Mesothelial cell of epicardium (in vitro differentiated cells): ENCODE measurements at places on chromosomes 2 and 18.
A peak's percentile ranks its signal among the peaks of the same experiment; 100 is the strongest.

- no peak for DNase-seq
Observed at GRCh38 chr2:146821836-146822316, 1023.0 kb upstream of the ACVR2A start.

- no peak for DNase-seq
Observed at GRCh38 chr2:196406-196805, 67.4 kb downstream of the SH3YL1 start.

- no peak for DNase-seq
Observed at GRCh38 chr2:55547001-55547400, 27.5 kb downstream of the CFAP36 start.

GRCh38 chr2:226703514-226703913, 96.1 kb downstream of the IRS1 start:
- DNase-seq: no peak

- peak; percentile 50 for DNase-seq
Observed at GRCh38 chr2:149331023-149331400, 625 bp downstream of the LYPD6 start.

GRCh38 chr18:1270081-1270480, 365.4 kb downstream of the ADCYAP1 start:
- no peak for DNase-seq

DNA sequence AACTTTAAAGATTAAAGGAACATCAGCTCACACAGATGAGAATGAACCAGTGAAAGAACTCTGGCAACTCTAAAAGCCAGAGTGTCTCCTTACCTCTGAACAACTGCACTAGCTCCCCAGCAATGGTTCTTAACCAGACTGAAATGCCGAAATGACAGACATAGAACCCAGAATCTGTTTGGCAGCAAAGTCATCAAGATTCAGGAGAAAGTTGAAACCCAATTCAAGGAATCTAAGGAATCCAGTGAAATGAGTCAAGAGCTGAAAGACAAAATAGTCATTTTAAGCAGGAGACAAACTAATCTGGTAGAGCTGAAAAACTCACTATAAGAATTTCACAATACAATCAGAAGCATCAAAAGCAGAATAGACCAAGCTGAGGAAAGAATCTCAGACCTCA, 72.0 kb downstream of the STRADB start:
- DNase-seq: no peak

GRCh38 chr2:199851501-199851810, 464 bp upstream of the FTCDNL1 start:
- DNase-seq: no peak

- DNase-seq: no peak
Observed at GRCh38 chr2:51650769-51651168, 618.8 kb upstream of the NRXN1 start.

DNA sequence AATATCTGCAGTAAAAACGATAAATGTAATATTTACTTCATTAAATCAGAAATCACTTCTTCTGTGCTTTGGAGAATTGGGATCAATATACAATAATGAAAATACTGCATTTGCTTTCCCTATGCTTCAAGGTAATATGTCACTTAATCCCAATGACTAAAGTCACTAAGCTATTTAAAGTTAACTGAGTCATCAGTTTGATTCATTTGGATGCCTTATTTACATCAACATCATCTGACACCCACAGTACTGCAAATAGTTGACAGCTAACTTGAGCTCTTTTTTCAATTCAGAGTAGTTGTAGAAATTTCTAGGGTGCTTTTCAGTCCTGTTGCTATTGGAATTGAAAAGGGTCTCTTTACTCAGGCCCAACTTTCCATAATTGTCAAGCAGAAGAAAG, 776.9 kb upstream of the FSHR start:
- DNase-seq: no peak

- no peak for DNase-seq
Observed at GRCh38 chr2:24675338-24675737, 117.9 kb downstream of the PTRHD1 start.

GRCh38 chr18:48304906-48305693, 104.1 kb downstream of the ZBTB7C start:
- no peak for DNase-seq

- DNase-seq: no peak
Observed at GRCh38 chr2:100529176-100529575, 33.6 kb upstream of the PDCL3 start.

- peak; percentile 74 for DNase-seq
Observed at GRCh38 chr2:29293830-29294438, 178.7 kb downstream of the CLIP4 start.

DNA sequence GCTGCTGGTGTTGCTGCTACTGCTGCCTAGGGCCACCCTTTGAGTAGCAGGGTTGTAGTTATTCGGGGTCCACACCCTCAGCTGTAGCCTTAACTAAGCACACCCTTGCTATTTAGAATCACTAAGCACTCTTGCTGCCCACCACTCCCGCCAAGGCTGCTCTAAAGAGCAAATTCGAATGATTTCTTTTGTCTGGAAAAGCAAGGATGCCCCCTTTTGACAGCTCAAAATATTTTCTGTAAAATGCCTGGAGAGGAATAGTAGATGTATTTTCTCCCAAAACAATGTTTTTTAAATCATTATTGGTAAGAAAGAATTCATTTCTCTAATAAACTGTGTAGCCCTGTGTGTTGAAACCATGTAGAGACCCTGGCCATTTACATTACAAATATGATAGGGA, 80.8 kb upstream of the PAPOLG start:
- no peak for DNase-seq

DNA sequence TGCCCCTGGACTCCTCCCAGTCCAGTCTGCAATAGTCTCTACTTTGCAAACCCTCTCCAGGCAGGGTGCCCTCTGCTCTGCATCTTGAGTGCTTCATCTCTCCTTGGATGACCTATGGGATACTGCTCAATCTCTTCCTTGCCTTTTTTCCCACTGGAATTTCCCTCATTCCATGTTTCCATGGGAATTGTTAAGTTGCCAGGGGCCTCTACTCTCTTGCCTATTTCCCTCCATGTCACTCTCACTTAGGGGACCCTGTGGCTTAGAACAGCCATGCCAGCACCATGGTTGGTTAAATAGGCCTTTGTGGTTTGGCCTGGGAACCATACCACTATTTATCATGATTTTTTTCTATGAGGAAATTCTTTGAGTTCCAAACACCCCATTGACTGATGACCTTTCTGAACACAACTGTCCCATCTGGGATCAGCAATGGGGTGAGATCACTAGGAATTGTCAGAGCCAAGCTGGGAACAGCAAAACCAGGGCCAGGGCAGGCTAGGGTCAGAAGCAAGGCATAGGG, 91.4 kb upstream of the RBMS1 start:
- no peak for DNase-seq

DNA sequence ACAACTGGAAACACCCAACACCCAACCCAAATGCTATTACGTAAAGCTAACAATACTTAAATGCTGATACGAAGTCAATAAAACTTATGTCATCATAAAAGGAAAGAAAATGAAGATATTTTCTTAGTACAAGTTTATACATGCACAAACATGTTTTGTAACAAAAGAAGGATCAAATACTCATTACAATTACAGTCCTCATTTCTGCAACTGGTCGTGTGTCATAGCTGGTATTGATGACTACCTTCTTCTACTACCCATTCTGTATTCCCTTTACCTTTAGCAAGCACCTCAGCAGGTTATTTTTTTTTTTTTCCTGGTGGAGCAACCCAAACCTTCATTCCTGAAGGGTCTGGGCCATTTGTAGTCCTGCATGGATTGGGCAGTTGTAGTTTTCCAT, 1298.5 kb downstream of the SUCLG1 start:
- no peak for DNase-seq

DNA sequence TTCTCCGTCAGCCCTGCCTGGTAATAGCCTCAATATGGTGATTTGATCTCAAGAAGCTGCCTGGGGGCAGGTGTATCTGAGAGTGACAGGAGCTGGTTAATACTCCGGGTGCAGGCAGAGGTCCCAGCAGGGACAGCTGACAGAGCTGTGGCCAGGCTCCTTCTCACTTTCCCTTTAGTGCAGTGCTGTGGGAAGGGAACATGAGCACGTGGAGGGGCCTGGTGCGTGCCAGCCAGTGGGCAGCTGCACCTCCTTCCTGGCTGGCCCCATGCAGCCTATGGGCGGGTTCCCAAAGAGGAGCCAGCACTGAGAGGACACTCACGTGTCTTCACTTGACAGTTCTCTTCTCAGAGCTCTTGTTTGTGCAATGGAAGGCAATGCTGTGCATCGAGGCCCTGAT, 9.1 kb downstream of the CNNM4 start:
- DNase-seq: no peak

- no peak for DNase-seq
Observed at GRCh38 chr2:44964752-44965236, 23.3 kb downstream of the SIX3 start.

DNA sequence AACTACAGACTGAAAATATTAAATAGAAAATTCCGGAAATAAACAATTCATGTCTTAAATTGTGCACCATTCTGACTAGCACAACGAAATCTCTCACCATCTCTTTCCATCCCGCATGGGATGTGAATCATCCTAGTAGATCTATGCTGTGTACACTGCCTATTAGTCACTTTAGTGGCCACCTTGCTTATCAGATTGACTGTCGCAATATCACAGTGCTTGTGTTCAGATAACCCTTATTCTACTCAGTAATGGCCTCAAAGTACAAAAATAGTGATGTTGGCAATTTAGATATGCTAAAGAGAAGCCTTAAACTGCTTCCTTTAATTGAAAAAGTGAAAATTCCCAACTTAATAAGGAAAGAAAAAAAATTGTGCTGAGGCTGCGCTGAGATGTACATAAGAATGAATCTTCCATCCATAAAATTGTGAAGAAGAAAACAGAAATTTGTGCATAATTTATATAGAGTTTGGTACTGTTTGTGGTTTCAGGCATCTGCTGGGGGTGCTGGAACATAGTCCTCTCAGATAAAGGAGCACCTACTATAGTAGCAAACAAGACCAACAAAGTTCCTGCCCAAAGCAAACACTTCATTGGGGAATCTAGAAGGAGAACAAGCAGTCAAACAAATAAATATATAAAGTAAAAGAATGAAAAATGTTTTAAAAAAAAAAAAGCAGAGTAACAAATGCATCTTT, 12.0 kb downstream of the PSMD1 start:
- no peak for DNase-seq

DNA sequence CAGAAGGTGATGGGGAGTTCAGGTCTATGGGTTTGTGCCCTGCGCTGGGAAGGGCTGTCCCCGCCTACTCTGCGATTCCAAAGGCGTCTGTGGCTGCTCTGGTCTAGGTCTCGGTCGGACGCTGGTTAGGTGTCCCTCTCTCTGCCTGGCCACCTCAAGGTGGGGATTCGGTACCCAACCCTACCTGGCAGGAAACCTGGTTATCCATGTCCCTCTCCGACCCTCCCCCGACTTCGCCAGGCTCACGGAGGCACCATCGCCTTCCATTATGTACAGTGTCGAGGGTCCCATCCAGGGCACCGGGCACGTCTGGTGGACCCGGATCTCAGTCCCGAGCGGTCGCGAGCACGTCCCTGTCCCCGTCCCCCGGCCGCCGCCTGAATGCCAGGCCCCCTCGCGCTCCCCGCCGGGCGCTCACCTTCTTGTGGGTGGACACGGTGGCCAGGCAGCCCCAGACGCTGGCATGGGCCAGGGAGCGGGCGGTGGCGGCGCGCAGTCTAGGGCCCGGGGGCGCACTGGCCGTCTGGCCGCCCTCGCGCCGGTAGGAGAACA, 628 bp downstream of the CREG2 start:
- DNase-seq: no peak

GRCh38 chr2:55901322-55901721, 22.3 kb downstream of the EFEMP1 start:
- DNase-seq: no peak

DNA sequence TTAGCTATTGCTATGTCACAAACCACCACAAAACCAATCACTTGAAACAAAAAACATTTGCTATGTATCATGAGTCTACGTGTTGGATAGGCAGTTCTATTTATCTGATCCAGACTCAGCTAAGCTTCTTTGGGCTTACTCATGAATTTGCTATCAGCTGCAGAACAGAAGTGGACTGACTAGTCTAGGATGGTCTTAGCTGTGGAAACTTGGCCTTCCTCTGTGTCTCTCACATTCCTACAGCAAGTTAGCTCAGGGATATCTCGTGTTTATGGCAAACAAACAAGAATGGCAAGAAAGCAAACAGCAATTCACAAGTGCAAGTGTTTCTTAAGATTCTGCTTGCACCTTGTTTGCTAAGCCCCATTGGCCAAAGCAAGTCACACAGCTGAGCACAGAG, 288.0 kb upstream of the TNP1 start:
- no peak for DNase-seq

GRCh38 chr2:187593697-187594096, 39.5 kb upstream of the TFPI start:
- no peak for DNase-seq

GRCh38 chr2:148643998-148644882, at the start of gene EPC2:
EPC2 (plus strand) TSS chr2:148644751; CDS start chr2:148645018, 267 bp downstream.
- peak; percentile 94 for DNase-seq

GRCh38 chr2:238857959-238858358, 10.1 kb downstream of the TWIST2 start:
- DNase-seq: no peak

DNA sequence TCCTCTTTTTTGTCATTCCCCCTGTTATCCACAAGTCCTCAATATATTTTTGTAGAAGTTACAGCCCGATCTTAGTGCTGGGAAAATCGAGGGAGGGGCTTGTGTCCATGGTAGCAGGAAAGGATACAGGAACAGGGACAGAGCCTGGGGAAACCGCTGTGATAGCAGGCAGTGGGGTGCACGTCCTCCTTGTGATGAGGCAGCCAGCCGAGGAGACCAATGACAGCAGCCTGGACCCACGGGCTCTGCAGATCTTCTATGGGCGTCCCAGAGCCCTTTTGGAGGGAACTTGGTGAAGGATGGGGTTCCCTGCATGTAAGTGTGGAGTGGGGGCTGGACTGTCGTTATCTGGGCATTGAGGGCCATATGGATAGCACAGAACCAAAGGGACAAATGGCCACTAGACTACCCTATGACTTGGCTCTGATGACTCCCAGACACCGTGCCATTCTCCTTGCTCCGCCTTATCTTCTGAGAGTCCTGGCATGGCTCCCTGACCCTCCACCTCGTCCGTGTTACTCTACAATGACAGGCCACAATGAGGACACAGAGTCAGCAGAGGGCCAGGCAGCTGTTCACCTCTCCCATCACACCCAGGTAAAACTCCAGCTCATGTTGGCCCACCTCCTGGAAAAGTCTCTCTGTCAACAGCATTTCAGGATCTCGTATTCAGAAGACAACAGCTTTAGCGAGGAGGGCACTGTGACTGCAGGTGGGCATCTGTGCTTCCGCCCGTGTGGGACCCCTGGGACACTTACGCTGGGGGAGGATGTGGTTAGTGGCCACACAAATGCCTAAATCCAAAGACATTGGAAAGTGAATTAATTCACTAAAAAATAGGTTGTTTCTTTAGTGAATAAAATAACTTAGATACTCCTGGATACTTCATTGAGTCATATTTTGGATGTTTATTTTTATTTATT, 100.1 kb downstream of the VAPA start:
- DNase-seq: no peak
